ENCODE measurements at places on chromosomes 2 and 18.

GRCh38 chr2:69646714-69647113 is 3.2 kb upstream of the AAK1 start:
- no peak for DNase-seq

- no peak for DNase-seq
These were observed 45.9 kb downstream of the AGAP1 start for GRCh38 chr2:235539773-235540172.

GRCh38 chr18:13138420-13139139 is 80.0 kb upstream of the LDLRAD4 start:
- no peak for DNase-seq

DNA sequence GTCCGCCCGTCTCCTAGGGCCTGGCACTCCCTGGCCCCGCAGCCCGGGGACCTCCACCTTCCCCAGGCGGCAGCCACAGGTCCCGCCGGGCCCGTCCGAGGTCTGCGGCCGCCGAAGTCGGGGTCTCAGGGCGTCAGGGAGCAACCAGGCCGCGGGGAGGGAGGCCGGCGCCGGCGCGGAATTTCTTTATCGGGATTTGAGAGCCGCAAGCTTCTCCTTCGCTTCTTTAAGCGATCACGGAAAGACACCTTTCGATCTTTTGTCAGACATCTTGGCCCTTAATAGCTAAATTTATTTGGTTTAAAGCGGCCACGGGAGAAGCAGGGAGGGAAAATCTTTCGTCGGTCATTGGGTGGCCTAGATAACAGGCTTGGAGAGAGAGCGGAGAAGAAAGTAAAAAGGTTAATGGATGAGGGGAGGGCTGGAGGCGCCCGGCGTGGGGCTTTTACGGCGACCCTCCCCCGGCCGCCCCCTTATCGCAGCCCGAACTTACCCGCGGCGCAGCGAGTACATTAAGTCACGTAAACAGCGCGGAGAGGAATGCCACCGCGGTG is 4.3 kb upstream of the GATA6 start:
- no peak for DNase-seq

GRCh38 chr2:16368328-16368727 is 297.3 kb downstream of the CYRIA start:
- DNase-seq, result no peak

GRCh38 chr2:199875400-199875799 is 24.4 kb upstream of the FTCDNL1 start:
- no peak for DNase-seq

DNA sequence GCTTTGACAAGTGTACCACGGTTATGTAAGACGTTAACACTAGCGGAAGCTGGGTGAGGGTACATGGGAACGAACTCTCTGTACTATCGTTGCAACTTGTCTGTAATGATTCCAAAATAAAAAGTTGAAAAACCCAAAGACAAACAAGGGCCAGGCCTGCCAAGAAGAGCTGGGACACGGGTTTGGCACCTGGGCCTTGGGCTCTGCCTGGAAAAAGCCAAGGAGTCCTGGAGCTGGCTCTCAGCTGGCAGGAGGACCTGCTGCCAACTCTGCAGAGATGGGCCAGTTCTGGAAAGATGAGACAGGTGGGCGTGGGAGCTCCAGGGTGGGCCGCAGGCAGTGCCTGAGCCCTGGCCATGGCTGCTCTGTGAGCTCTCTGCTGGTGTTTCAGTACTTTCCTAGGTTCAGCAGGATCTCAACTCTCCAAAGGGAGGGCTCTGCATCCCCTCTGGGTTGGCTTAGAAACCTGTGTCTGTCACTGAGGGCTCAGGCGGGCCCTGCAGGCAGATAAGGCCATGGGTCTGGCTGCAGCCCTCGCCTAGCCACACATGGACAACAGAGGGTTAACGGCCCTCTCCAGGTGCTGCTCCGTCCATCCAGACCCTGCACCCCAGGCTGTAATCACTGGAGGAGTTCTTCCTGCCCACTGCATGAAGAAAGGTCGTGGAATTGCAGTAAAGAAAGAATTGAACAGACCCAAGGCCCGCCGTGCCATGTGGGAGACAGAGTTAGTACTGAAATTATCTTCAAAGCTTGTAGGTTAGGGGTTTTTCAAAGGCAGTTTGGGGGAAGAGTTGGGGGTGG is 89.9 kb downstream of the RHOB start:
- DNase-seq, result no peak

DNA sequence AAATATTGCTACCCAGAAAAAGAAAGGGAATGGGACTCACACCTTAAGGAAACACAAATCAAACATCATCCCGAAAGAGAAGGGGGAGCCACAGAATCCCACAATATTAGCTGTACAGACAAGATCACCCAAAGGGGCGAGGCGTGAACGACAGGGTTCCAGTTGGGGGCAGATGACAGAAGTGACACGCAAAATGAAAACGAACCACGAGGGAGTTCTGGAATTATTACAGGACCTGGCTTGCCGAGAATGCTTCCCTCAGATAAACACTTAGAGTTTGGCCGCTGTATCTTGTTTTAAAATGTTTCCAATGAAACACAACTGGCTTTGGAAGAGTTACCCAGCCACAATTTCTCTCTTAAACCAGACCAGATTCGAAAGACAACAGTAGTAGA is 60.4 kb downstream of the C2orf76 start:
- no peak for DNase-seq

DNA sequence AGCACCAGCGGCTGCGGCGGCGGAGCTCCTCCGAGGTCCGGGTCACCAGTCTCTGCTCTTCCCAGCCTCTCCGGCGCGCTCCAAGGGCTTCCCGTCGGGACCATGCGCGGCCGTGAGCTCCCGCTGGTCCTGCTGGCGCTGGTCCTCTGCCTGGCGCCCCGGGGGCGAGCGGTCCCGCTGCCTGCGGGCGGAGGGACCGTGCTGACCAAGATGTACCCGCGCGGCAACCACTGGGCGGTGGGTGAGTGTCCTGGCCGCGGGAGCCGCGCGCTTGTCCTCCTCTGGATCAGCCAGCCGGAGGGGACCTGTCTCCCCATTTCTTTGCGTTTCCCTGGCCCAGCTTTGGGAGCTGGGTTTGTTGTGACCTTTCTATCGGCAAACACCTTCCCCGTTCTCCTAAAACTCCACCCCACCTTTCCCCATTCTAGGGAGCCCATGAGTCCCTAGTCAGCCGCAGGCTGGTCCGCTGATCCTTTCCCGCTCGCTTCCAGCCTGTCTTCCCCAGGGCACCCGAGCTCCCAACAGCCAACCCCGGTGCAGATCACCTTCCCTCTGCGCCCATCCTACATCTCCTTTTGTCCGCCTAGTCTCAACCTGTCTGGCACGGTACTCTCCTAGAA is 316 bp downstream of the GRP start:
- no peak for DNase-seq

GRCh38 chr2:143476336-143477087 is 347.3 kb downstream of the ARHGAP15 start:
- DNase-seq, result no peak

GRCh38 chr18:7459851-7460770 is 107.0 kb upstream of the PTPRM start:
- no peak for DNase-seq

DNA sequence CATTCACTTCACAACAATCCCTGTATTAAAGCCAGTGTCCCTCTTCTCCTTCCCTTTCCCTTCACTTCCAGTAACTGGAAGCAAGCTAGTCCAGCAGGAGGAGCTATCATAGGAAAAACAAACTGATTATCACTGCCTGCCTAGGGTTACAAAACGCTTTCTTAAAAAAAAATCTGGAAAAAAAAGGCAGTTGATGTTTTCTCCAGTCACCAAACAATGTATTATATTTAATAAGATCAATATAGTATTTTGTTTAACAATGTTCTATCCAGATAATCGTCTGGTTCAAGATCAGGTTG is 78.8 kb upstream of the ITGB6 start:
- DNase-seq, result no peak

- no peak for DNase-seq
These were observed 2.5 kb upstream of the SMIM21 start for GRCh38 chr18:75429975-75430374.

Data from epithelial cell of prostate (primary cell).